ENCODE measurements at places on chromosomes 3 and 15. TPM values are rescaled to one million over a fixed set of nuclear protein-coding genes. Genes with fewer than 3 reads are reported as not detected.
A peak's percentile ranks its signal among the peaks of the same experiment; 100 is the strongest.

Gene TERC
- total RNA-seq, result 69.1 TPM

Gene FANCD2
- total RNA-seq, result 15.0 TPM

Gene SSUH2
- 0.39 TPM for total RNA-seq

Gene LSMEM2
- total RNA-seq, result 2.7 TPM

Gene PODXL2
- 8.4 TPM for total RNA-seq

Gene PPM1L
- 12.0 TPM for total RNA-seq

Gene IGSF11
- 1.6 TPM for total RNA-seq

- DNase-seq, result no peak
Measured at GRCh38 chr3:153246331-153246730, 84.3 kb downstream of the RAP2B start.

DNA sequence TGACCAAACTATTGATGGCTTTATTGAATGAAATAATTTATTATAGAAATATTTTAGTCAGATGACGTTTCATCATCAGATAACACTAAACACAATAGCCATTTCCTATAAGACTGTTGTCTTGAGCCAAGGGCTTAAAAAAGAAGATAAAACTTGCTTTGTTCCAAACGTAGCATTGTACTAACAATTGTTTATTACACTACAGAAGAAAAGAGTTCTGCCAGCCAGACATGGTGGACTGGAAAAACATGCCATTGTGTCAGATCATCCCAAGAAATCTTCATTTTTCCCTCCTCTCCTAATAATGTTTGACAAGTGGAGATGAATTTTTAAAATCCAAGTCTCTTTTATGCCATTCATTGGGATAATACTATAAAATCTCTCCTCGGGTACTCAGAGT, 203.3 kb downstream of the CDIN1 start:
- no peak for DNase-seq

- DNase-seq, result peak; percentile 44
Measured at GRCh38 chr15:39770748-39771689, 11.6 kb downstream of the FSIP1 start.

DNA sequence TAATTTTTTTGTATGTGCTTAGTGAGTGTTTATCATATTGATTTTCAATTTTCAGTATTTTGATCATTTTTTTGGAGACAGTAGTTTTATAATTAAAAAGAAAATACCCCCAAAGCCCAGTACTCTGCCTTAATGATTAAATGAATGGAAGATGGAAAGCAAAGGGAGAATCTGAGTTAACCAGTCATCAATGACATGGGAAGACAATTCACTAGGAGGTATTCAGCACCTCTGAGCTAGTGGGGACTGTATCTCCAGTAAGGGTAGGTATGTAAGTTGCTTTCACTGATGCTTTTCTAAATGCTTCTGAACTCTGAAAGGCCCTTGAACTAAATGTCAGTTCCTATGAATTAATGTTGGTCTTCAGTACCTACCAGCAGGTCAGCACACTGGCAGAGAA, 590.4 kb upstream of the DPPA4 start:
- DNase-seq, result no peak

DNA sequence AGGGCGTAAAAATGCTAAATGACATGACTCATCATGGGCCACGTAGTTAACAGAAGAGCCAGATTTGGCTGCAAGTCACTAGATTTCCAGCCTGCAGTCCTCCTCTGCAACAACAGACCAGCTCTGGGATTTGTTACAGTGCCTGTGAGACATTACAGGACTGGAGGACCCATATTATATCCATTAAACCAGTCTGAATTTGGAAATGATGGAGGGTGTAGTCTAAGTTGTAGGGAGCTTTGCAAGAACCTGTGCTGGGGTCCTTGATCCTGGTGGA, 10.8 kb downstream of the ZNF774 start:
- no peak for DNase-seq

GRCh38 chr15:48890375-48890972, 12.5 kb downstream of the EID1 start:
- no peak for DNase-seq

GRCh38 chr3:188197388-188197847, 43.5 kb downstream of the LPP start:
- no peak for DNase-seq

DNA sequence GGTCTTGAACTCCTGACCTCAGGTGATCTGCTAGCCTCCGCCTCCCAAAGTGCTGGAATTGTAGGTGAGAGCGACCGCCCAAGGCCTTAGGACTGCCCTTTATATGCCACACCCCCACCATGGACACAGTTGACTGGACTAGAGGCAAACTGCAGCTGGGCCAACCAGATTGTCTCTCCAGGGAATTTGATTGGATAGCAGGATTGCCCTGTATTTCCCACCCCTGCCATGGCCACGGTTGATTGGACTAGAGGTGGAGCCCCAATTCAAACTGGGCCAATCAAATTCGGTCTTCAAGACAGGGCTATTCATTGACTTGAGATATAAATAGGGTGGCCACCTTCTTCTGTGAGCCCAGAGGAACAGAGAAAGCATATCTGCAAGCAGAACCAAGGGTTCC, 6.9 kb upstream of the CLPX start:
- DNase-seq, result no peak

DNA sequence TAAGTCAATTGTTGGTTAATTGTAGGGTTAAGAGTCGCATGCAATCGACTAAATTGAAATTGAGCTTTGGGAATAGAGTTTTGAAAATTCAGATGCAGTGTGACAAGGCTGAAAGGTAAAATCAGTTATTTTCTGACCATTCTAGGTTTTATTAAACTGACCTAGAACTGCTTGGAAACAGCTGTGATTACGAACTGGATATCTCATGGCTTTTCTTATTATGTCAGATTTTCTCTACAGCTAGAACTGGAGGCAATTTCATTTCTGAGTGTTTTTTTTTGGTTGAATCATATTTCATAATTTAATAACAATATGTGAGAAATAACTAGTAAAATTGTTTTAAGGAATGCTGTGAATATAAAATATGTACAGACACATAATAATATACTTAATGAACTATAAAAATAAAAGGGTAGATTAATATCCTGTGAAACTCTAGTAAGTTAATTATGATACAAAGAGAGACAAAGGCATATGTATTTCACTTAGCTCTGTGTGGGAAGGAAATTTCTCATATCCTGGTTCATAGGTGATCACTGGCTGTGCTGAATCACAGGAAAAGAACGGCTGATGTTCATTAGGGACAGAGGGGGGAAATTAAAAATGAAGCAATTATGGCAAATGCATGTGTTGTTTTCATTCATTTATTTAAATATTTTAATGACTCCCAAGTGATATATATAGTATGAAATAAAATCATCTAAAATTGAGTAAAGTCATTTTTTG, 403.2 kb downstream of the ZIC1 start:
- no peak for DNase-seq

- no peak for DNase-seq
Measured at GRCh38 chr3:46089237-46090011, 62.1 kb upstream of the XCR1 start.

DNA sequence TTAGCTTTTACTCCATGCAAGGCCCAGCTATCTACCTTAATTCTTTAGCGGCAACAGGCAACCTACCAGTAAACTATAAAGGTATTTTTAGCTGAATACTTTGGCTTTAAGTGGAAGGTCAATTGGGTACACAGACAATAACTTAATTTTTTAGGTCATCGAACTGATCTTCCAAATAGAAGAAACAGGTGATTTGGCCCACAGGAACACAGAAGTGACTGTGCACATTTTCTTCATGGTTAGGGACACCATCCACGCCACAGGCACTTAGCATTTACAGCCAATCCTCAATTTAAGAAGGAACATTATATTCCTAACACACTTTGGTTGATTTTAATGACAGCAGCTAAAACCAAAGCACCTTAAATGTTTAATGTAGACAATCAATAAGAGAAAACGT, 1.9 kb downstream of the ARPP19 start:
- DNase-seq, result no peak

DNA sequence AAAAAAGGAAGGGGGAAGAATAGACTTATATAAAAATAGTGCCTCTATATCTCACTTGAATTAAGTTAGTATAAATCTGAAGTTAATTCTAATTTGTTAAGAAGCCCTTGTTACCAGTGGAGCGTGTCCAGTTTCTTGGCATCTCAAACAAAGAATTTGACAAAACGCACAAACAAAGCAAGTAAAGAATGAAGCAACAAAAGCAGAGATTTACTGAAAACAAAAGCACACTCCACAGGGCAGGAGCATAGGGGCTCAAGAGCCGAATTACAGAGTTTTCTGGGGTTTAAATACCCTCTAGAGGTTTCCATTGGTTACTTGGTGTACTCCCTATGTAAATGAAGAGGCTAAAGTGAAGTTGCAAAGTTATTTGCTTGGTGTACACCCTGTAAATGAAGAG, 34.0 kb upstream of the GK5 start:
- DNase-seq, result no peak

GRCh38 chr3:117045143-117045542, 335.6 kb downstream of the TUSC7 start:
- DNase-seq, result no peak

- peak; percentile 62 for DNase-seq
Measured at GRCh38 chr15:90001683-90002427, 731 bp downstream of the ZNF710 start.

GRCh38 chr3:56491566-56491965, 23.3 kb upstream of the ERC2 start:
- DNase-seq, result no peak

DNA sequence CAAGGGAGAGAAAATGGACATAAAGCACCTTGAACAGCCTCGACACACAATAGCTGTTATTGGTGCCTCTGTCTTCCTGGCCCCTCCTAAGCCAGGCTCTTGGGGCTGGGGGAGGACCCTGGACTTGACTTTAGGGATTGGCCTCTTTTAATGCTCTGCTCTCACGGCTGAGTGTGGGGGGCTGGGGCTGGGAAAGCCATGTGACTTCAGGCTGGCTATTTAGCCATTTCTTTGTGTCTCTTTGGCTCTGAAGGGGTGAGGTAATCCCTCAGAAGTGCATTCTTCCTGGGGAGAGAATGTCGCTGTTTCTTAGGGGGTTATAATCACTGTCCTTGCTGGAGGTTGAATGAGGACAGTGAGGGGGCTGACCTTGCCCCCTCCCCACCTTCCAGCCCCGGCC, 26.2 kb downstream of the MAGEF1 start:
- peak; percentile 58 for DNase-seq

- no peak for DNase-seq
Measured at GRCh38 chr15:77027111-77027696, 32.3 kb downstream of the PSTPIP1 start.

DNA sequence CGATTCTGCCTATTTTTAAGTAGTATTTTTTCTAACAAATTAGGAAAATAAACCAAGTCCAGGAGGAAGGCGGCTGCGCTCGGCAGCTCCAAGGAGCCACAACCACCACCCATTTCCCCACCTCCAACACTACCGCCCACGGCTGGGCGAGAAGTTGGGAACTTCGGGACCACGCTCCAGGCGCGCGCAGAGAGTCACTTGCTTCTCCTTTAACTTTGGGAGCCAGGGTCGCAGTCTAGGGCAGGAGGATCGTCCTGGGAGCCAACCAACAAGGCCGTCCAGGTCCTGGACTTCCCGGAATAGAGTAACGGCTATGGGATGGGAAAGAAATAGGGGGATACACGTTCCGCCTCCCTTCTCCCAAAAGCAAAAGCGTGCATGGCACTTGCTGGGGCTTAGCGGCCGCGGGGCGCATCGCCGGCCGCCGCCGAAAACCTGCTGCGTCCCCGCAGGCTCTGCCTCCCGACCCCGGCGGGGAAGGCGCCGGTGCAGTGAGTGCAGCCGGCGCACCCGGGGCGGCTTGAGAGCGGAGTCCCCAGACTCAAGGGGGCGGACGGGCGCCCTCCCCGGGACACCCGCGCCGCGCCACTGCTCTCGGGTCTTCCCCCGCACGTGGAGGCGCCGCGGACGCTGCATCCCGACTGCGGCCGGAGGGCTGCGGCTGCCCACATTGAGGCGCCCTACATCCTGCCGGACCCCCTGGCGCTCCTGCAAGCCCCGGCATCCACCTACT, 699 bp downstream of the MEGF11 start:
- DNase-seq, result no peak

GRCh38 chr3:75396316-75396802, 267.8 kb upstream of the FRG2C start:
- no peak for DNase-seq

DNA sequence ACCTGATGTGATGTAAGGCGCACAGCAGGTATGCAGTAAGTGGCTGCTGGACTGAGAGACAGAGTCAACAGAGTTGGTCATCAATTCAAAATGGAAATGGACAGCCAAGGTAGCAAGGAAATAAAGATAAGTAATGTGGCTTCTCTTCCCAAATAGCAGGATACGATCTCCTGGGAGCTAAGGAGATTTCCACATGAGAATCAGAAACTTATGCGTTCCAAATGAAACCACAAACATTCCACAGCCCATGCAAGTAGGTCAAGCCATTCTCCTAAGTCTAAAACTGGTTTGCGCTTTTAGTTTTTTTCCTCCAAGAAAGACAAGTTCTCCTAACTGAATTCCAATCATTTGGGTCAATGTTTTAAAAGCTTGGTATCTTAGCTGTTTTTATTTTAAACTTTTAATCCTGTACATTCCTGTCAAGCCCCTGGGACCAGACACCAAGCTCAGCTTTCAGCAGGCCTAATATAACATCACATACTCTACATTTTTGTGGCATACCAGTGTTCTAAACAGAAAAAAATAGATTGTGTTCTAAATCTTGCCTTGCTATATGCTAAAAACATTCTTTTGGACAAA, 73.7 kb upstream of the TSPAN3 start:
- peak; percentile 79 for DNase-seq

DNA sequence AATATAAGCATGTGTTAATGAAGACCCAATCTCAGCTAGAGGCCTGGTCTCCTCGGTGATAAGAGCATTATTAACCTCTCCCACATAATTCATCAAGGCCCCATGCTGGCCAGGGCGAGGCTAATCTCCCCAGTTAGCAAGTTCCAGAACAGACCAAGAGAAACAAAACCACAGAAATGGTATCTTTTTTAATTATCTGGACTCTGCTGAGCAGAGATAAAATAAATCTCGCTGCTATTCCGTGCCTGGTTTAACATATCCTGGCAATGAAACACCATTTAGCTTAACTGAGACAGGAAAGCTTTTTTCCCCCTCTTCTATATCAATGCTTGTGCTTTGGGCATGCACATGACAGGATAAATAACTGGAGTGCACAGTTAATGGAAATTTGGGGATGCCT, 72.5 kb upstream of the ARHGEF3 start:
- no peak for DNase-seq

DNA sequence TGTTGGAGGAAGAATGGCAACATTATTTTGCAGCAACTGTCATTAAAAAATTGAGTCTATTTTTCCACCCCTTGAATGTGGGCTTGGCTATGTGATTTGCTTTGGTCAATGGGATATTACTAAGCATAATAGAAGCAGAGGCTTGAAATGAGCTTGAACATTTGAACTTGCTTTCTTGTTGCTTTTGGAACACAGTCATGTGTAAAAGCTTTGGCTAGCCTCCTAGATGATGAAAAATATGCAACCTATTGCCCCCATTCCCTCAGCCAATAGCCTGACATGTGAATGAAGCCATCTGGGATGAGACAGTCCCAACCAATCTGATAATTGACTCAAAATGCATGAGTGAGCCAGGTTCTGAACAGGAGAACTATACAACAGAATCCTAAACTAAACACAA, 78.4 kb downstream of the PLSCR2 start:
- peak; percentile 30 for DNase-seq

GRCh38 chr3:149630806-149631205, 27.0 kb downstream of the WWTR1 start:
- DNase-seq, result no peak
